Activated CD4-positive, alpha-beta T cell treated with anti-CD3 and anti-CD28 coated beads, Interleukin-2, amount 50 U/mL, for 4 hours (primary cell): ENCODE measurements at places on chromosomes 12 and 14.
A peak's percentile ranks its signal among the peaks of the same experiment; 100 is the strongest.

DNA sequence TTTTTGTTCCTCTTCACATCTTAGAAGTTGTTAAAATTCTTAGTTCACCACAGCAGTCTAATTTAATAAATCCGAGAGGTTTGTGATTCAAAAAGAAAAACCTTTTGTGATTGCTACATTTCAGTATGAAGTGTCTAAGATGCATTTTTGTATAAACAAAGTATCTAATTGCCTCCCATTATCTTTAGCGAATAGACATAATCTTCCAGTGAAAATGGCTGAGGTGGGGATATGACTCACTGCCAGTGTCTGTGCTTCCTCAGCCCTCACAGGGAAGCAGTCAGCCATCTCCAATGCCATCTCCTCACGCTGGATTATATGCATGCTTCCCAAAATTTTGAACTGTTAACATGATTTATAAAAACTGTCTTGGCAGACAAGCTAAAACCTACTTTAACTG is 7.6 kb downstream of the GCH1 start:
- no peak for DNase-seq

DNA sequence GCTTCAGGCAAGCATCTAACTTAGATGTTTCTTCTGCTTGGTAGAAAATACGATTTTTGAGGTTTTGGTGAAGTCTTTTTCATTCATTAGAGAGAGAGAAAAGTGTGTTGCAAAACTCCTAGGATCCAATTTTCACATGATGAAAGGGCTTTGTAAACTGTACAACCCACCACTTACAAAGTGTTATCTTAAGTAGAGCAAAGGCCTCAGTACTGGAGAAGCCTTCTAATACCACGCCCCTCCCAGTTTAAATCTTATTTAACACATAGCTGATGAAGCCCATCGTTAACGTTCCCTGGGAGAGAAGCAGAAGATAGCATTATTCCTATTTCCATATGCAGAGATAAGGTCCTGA is 869 bp downstream of the APOLD1 start:
- no peak for DNase-seq

- DNase-seq = no peak
Measured at GRCh38 chr14:91255026-91255695, 10.7 kb upstream of the GPR68 start.

DNA sequence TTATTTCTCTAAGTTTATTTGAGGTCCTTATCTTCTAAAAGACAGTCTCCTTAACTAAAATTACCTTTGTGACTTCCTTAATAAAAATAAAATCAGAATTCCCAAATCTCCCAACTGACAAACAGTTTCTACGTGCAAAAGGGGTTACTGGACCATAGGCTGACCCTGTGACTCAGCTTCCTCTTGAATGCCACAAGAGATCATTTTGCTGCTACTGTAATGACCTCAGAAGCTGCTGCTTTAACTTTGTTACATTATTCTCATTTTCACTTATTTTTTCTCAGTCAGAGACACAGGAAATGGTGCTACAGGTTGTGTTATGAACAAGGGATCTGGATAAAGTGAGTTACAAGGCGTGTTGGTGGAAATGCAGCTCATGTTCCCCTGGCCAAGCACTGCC is 132.2 kb upstream of the TMTC2 start:
- DNase-seq = no peak

DNA sequence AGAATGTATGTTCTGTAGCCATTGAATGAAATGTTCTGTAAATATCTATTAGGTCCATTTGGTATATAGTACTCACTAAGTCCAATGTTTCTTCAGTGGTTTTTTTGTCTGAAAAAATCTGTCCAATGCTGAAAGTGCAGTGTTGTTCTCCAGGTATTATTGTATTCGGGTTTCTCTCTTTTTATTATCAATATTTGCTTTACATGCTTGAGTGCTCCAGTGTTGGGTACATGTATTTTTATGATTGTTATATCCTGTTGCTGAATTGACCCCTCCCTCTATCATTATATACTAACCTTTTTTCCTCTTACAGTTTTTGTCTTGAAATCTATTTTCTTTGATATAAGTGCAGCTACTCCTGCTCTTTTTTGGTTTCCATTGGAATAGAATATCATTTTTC is 382.2 kb downstream of the CCER1 start:
- DNase-seq = no peak

DNA sequence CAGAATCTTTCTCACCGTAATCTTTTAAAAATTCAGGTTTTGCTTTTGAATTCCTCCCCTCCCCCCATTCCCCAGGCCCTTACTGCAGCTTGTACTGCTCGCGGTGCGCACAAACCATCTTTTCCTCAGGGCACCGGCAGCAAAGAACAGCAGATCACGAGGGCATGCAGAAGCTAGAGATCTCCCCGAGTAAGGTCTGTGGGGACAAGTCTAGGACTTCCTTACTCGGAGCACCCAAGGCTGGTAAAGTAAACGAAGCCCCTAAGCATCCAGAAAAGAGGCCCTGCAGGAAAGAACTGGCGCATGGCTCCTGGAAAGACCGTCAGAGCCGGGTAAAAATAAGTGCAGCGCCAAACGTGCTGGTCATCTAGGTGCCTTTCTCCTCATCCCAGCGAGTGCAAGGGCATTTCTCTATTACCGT is 727 bp downstream of the LDHB start:
- DNase-seq = peak; percentile 27

DNA sequence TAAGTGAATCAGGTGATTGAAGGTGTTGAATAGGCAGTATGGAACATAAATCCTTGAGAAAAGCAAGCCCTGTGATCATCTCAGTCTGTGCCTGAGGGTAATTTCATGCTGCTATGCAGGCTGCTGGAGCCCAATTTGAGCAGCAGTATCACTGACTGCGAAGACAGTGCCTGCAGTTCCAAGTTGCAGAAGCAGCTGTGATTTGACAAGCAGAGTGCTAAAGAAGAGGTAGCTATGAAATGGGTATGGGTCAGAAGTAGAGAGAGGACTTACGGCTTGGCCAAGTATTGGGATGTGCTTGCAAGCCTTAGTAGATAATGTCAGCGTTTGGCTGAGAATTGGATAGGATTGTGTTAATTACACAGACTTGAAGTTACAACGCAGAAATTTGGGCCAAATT is 22.5 kb downstream of the PIK3C2G start:
- no peak for DNase-seq
